Uterine smooth muscle cell (primary cell): ENCODE measurements at places on chromosomes 3 and 15. TPM values are rescaled to one million over a fixed set of nuclear protein-coding genes. Genes with fewer than 3 reads are reported as not detected.

MYLK gene
- 423 and 611 TPM in 2 replicates for total RNA-seq

CCR9 gene
- not detected in 2 replicates for total RNA-seq

KLHL6 gene
- under 0.01 TPM in 2 replicates for total RNA-seq

CD200R1 gene
- total RNA-seq: not detected in 2 replicates
